Stimulated activated CD4-positive, alpha-beta T cell treated with anti-CD3 and anti-CD28 coated beads, Interleukin-4, amount 100 ng/mL, for 24 hours (primary cell): ENCODE measurements at places on chromosomes 2 and 18.

GRCh38 chr2:173264603-173265366 is 89.9 kb upstream of the CDCA7 start:
- no peak for DNase-seq

- DNase-seq = no peak
Observed at GRCh38 chr2:227655454-227655853, 11.2 kb upstream of the SCYGR5 start.

- no peak for DNase-seq
Observed at GRCh38 chr2:120338015-120338414, 7.9 kb upstream of the INHBB start.

DNA sequence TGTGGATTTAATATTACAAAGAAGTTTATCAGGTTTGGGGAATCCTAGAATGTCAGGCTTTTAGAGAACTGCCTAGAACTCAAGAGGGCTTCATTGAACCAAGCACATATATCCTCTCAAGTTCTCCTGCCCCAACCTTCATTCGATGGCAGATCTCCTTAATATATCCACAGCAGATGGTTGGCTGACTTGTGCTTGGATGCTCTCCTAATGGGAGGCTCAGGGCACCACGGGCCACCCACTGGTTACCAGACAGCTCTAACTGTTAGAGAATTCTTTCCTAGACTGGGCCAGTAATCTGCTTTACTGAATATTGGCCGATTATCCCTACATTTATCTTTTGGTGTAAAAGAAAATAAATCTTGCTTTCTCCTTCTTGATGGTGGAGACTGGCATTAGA is 87.2 kb upstream of the ATP8B1 start:
- DNase-seq = no peak

DNA sequence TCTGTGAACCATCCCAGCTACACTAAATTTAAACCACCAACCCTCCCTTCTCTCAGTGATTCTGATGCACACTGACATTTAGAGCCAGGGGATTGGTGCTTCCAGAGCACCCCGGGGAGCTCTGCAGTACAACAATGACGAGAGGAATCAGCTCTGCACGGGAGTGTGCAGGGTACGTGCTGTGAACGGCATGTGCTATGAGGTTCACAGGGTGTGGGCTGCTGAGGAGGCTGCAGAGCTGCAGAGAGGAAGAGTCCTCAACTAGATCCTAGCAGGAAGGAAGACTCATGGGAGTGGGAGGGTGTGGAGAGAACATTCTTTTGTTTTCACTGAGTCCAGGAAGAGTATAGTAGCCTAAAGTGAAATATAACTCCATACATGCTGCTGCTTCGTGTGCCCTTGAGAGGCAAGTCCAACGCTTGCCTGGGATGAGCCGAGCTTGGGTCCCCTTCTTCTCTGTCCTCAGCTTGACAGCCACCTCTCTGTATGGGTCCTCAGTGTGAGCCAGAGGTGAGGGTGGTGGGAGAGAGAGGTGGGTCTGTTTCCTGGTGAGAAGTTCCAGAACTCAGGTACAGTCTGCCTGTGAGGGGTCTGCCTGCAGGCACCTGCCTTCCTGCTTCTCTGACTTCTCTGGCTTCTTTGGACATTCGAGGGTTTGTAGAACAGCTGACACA is 118.8 kb downstream of the CTIF start:
- DNase-seq = no peak

GRCh38 chr2:161571051-161571429 is 53.2 kb upstream of the SLC4A10 start:
- DNase-seq = no peak

- peak; percentile 62 for DNase-seq
Observed at GRCh38 chr2:105744091-105744908, 412 bp upstream of the NCK2 start.

- no peak for DNase-seq
Observed at GRCh38 chr2:46978723-46979122, 63.1 kb upstream of the MCFD2 start.

- no peak for DNase-seq
Observed at GRCh38 chr2:144834363-144834762, 314.4 kb upstream of the ZEB2 start.

DNA sequence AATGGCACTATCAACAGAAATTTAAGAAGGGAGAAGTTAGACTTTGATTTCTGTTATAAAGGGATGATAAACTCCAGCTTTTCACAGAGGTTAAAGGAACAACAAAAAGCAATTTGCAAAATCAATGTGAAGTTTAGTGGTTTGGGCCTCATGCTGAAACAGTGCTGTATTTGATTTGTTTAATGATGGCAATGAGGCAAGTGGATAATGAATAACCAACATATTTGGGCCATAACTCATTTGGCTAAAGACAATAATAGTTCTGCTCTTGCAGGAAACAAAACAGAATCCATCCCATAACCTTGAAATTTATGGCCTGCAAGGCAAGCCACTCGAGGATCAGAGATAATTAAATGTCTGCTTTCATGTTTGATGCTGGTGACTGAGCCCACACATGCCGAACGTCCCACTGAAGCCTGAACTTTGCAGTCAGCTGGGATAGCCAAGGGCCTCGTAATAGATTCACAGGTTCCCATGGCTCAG is 56.5 kb downstream of the TPGS2 start:
- no peak for DNase-seq
